ENCODE measurements at places on chromosomes 3 and 15.

- DNase-seq: no peak
Observed at GRCh38 chr15:36863570-36863969, 236.8 kb downstream of the MEIS2 start.

DNA sequence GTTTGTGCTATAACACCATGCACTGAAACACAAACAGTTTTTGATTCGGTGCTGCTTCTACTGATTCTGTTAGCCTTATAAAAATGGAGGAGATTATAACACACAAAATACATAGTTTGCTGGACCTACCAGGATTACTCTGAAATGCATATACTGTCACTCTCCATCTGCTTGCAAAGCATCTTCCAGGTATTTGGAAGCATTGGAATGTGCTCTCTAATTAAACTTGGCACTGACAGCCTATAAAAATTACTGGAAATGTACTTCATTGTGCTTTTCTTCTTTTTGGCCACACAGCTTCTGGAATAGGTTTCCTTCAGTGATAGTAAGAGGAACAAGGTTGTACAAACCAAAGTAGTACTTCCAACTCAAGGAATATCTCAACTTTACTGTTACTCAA lies 376.1 kb downstream of the UNC13C start:
- no peak for DNase-seq

DNA sequence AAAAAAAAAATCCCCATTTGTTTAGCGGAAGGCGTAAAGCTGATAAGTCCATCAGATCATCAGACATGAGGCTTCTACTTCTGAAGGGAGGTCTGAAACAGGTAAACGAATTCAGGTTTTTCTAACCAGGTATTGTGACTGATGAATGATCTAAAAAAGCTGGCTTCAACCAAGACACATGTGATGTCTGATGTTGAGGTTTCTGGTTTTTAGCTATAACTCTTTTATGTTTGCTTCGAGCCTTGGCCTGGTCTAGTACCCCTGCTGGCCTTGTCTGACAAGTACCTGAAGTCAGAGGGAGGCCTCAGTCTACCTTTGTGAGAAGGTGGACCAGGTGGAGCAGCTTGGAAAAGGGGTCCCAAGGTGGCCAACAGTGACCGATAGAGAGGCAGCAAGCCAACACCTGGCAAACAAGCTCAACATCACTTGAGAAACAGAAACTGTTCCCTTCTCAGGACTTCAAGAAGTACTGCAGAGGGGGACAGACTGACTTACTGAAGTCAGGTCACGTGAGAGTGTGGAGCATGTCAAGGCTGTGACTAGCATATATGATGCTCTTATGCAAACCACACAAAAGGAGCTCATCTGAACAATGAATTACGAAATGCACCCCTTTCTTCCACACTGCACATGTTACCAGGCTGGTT lies 33.0 kb upstream of the CA12 start:
- DNase-seq: no peak

GRCh38 chr3:106381939-106382335 lies 513.1 kb upstream of the CBLB start:
- DNase-seq: no peak

DNA sequence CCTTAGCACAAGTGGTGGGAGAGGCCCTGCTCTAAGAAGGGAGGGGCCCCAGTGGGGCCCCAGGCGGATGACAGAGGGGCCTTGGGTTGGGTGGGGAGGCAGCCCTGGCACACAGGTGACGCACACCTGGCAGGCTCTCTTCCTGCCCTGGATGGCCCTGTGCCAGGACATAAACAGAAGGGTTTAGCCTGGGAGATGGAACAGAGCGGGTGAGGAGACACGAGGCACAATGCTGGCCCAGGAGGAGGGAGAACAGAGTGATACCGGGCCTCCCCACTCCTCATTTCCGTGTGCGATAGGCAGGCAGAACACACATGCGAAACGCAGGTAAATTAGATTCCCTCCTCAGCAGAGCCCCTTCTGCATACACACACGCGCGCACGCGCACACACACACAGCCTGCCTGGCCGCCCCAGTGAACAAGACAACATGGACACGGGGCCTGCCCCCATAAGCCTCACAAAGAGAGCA lies 39.8 kb downstream of the IDH2 start:
- no peak for DNase-seq
